ENCODE measurements at places on chromosomes 3 and 15.

- no peak for DNase-seq
These were observed 15.5 kb downstream of the TRAK1 start for GRCh38 chr3:42106646-42107045.

DNA sequence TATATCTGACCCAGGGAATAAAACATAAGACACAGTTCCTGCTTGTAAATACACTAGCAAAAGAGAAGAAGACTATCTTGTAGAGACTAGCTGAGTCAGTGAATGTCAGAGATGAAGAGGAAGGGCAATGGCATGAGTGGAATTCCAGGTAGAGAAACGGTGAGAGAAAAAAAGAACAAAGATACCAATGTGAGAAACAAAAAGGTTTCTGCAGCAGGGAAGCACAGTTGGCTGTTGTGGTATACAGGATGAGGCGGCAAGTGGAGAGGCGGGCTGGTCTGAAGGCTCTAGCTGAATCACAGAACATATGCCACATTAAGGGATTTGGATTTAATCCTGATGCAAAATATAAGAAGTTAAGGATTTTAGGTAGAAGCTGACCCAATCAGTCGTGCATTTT is 17.1 kb upstream of the TASOR start:
- DNase-seq: no peak

DNA sequence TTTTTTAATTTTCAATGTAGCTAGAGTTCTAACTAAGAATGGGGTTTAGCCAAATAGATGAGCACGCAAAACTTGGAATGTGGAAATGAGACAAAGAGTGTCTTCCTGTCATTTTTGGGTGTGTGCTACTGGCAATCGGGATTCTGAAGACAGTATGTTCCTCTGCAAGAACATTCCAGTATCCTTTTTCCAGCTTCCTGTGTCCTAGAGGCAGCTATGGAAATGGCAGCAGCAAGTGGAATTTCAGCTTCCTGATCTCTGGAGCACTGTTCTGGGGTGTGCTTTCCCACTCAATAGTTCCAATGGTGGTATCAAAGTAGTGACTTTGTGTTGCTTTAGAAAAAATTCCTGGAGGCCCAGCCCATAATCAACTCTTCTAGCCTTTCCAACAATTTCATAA is 642.9 kb upstream of the KCNMB2 start:
- no peak for DNase-seq

DNA sequence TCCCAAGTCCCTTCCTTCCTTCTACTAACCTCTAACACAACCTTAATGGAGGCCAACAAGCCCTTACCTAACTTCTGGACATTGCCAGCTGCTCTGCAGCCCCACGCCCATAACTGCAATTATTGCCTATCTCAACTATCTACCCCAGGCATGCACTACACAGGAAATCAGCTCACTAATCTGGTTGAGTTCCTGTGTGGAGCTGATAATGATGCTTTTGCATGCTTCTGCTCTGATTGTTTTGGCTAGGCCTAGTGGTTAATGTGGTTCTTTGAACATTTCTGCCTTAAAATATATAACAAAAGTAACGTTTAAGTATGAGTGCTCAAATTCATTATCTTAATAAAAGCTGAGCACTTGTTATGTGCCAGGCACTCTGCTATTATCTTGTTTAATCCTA is 463.9 kb downstream of the MFSD1 start:
- no peak for DNase-seq

GRCh38 chr15:80536231-80536630 is 132.0 kb downstream of the ARNT2 start:
- DNase-seq: no peak

- DNase-seq: no peak
These were observed 40.8 kb downstream of the MRAS start for GRCh38 chr3:138389144-138389601.

- DNase-seq: peak; percentile 34
These were observed 731 bp downstream of the FYTTD1 start for GRCh38 chr3:197750396-197750831.

DNA sequence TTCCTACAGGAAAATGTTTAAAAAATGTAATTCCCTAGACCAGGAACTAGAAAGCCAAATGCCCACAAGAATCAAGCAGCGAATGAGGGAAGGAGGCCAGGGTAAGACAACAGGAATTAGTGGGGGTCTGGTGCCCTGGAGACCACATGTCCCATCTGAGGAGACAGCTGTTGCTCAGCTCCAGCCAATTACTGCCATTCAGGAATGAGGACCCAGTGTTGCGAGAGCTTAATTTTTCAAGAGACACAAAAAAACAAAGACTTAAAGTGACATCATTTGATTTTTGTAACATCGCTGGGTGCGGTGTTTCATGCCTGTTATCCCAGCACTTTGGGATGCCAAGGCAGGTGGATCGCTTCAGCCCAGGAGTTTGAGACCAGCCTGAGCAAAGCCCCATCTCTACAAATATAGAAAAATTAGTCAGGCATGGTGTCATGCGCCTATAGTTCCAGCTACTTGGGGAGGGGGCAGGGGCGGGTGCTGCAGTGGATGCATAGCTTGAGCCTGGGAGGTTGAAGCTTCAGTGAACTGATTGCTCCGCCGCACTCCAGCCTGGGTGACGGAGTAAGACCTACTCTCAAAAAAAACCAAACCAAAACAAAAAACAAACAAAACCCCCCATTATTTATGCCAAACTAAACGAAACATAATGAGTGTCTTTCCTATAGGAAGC is 52.8 kb upstream of the LRIG1 start:
- no peak for DNase-seq

Data from stimulated activated CD8-positive, alpha-beta memory T cell treated with anti-CD3 and anti-CD28 coated beads, Interleukin-15, amount 100 ng/mL, for 24 hours (primary cell).